ENCODE measurements at places on chromosomes 4 and X.

DNA sequence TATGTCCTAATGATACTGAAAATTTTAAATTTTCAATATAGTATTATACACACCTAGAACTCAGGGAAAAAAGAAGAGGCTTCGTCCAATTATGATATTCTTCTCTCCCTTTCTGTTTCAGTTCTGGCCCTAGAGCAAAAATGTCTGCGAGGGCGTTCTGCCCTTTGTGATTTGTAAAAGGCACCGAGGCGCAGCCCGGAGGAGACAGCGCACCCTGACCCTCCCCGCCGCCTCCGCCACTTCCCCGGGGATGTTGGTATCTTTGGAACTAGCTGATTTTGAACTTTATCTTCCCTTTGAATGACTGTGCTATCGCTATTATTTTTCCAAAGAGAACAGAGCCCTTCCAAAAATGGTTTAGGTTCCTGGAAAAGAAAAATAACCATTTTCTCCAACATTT is 173.2 kb upstream of the FAM9B start:
- DNase-seq, result no peak

DNA sequence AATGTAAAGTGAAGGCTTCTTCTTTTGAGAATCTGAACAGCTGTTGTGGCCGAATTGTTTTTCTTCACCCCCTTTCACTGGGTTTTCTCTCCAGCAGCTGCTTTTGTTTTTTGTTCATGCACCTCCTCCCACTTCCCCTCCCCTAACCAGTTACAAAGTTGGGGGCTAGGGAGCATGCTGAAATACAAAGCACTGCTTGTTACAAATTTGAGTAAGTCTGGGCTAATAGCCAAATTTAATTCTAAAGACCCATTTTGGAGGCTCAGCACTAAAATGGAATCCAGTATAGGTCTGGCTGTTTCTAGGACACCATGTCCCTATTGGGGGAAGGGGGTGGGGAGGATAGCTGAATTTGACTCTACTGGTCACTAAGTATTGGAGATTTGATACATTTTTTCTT is 89.2 kb upstream of the GPM6B start:
- no peak for DNase-seq

DNA sequence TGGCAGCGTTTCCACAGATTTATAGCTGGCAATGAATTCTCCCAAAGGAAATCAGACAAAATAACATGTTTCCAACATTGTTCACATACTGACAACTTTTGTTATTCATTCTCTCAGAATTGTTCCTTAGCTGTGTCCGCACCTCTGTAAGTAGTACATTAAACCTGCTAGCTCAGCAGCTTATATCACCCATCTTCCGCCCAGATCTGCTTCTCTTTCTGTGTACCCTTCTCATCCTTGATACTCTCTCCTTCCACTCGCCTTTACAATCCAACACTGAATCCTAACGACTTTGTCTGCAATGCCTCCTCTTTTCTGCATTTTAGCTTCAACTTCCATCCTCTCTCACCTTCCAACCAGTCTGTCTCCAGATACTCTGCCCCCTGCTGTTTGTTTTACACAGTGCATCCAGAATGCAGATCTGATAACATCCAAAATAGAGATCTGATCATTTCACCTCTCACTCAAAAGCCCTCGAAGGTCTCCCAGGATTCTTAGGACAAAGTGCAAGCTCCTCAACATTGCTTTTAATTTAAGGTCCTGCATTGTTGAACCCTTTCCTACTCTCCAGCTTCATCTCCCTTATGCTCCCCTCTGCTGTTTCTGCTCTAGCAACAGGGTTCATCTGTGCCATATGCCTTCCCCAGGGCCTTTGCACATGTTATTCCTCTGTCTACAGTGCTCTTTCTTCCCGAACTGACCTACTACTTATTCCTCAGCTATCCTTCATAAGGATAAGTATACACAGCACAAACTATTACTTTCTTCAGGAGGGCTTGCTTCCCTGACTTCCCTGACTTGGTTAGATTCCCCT is 67.3 kb upstream of the VBP1 start:
- no peak for DNase-seq

DNA sequence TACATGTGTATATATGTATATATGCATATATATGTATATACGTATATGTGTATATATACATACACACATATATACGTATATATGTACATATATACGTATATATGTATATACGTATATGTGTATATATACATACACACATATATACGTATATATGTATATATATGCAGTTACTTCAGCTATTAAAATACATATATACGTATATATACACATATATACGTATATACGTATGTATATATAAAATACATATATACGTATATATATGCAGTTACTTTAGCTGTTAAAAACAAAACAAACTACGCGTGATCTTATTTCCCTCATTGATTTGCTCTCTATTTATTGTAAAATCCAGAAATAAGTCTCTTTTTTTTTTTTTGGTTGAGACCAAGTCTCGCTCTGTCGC is 13.9 kb downstream of the TXK start:
- no peak for DNase-seq

GRCh38 chrX:103624111-103624510 is 4.7 kb upstream of the TCEAL1 start:
- DNase-seq, result no peak

DNA sequence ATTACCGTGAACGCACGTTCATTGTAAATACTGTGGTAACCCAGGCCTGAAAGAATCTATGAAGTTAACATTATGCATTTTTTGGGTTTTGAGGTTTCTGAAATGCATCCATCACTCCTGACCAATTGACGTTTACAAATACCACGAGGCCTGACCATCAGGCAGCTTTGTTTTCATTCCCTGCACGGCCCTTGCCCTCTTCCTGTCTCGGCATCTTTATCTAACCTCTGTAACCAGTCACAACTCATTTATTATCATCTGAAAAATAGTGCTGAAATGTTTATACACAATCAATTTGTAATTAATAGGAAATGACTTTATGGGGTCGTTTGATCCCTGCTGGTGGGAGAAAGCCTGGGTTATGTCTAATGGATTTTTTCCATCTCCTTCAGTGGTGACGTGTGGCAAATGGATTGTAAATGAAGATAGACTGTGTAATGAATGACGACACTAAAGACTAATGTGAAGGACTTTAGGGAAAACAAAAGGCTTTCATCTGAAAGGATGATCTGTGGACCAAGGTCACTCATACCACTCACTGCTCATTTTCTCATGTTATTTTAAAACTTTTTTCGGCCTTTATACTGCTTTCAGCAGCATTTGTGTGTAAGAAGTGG is 102.7 kb upstream of the SORBS2 start:
- no peak for DNase-seq

- DNase-seq, result no peak
Observed at GRCh38 chrX:129823522-129823921, 20.2 kb downstream of the ZDHHC9 start.

DNA sequence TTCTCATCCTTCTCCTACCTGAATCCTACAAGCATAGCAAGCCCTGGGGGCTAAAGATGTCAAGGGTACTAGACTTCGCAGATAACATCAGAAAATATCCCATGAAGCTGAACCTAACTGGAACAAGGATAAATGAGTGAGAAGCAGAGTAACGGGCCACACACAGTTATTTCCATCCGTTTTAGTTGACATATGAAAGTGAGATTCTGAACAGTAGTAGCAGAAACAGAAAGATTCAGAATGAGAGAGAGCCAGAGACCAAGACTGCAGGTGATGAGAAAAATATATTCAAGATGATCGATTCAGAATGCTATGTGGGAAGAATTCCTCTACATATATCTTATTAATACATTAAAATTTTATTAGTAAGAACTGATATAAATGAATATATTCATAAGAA is 165.1 kb downstream of the TSPAN5 start:
- DNase-seq, result no peak

GRCh38 chr4:77145842-77146185 is 11.2 kb upstream of the CCNG2 start:
- DNase-seq, result no peak

DNA sequence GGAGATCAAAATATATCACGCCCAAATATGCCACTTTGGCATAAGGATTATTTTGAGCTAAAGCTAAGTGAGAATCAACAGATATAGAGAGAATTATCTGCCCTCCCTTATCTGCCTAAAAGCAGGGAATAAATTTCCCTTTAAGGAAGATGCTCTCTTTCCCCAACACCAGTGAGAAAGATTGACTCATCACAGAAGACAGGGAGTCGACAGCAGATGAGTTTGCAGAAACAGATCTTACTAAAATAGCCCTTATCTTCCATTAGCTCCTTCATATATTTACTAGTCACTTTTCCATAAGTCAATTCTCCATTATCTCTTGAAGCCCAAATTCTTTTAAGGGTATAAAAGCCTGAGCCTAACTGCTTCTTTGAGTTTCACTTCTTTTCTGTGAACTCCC is 156.6 kb downstream of the CAMK2D start:
- DNase-seq, result no peak

DNA sequence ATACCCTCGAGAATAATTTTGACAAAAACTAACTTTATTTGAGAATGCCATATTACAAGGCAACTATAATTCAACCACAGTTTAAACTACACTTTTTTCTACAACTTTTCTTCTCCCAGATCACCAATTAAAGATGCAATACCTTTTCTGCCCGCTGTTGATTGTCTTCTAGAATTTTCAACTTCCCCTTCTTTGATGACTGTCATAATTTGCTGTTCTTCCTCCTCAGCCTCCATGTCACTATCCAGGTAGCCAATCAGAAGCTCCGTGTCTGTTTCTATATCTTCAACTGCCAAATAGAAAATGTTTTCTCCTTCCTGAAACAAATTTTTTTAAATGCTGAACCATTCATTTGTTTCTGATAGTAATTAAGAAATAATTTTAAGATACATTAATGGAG is 101.5 kb downstream of the PRDM5 start:
- DNase-seq, result no peak

- DNase-seq, result no peak
Observed at GRCh38 chr4:53705972-53706371, 114.7 kb upstream of the LNX1 start.

DNA sequence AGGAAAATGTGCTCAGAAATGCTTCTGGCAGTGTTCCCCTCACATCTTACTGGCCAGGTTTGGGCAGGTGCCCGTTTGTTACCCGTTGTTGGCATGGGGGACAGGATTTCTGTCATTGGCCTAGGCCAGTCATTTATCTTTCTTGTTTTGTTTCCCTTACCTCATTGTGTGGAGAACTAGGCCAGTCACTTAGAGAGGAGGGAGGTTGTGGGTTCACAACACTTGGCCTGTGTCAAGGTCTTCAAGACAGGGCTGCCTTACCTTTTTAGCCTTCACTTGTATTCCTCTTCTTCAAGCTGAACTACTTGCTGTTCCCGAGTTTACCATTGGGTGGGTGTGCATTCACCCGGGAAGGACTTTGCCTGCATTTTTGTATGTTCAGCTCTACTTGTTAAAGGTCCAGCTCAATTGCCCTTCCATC is 17.7 kb downstream of the SNX25 start:
- DNase-seq, result no peak

DNA sequence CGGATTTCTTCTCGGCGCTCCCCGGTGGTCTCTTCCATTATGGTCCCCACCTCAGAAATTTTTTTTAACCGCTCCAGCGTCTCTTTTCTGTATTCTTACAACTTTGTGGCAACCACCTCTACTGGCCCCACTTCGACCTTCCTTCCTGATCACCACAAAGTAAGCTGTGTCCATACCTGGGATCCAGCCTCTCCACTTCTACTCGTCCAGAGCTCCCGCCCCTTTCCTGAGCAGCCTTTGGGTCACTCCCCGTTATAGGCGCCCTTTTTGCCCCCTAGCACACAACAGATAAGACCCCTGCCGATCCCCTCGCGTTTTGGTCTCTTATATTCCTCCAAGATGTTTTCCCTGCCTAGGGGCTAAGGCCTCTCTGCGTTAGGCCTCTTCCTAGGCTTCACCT is 557 bp downstream of the PIGG start:
- no peak for DNase-seq

GRCh38 chr4:92304121-92304520 is 355 bp downstream of the GRID2 start:
- no peak for DNase-seq

GRCh38 chr4:16264798-16265197 is 38.5 kb upstream of the TAPT1 start:
- DNase-seq, result no peak

- DNase-seq, result no peak
Observed at GRCh38 chr4:114137984-114138383, 158.5 kb upstream of the ARSJ start.

GRCh38 chrX:57528670-57529255 is 63.0 kb upstream of the ZXDB start:
- no peak for DNase-seq

DNA sequence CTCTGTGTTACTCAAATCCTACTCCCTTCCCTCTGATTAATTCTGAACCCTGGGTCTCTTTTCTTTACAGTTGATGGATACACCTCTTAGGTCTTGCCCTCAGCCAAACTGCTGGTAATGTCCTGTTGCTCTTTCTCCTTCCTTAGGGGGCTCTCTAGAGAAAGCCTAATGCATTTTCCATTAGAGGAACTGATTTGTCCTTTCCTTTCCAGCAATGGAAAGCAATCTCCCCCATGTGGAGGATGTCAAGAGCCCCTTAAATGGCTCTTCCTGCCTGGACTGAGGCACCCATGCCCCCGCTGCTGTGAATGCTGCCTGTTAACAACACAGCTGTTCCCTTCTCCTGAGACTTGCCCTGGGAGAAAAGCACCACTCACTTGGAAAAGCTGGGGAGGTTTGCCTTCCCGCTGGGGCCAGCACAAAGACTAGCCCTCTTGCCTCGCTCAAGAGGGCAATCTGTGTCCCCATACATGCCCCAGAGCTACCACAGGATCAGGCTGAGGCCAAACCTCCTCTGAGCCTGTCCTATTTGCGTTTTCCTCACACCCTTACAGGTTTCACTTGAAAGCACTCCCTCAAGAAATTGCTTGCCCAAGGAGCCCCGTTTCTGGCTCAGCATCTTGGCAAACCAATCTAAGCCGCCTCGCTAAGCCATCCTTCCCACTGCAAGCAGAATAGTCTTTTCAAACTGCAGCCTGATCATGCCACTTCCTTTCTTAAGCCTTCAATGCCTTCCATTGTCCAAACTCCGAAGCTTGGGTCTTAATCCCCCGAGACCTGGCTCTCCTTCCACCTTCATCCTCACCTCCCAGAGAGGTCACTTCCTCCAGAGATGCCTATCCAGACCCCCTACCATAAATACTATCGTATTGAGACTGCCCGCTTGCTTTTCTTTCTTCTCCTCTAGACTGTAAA is 23.2 kb upstream of the SMIM20 start:
- no peak for DNase-seq

DNA sequence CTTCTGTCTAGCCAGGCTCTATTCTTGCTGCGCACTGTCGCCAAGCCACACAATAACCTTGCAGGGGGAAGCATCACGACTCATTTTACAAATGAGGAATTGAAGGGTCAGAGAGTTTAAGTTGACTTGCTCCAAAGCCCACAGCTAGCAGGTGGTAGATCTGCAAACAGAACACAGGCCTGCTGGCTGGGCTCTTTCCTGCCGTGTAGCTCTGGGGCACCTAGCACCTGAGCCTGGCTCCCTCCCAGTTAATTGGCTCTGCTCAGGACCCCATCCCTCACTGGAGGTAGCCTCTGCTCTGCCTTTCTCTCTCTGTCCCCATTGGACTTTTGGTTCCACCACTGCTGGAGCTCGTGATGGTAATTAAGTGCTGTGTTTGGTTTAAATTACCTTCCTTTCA is 98.5 kb downstream of the NSUN7 start:
- no peak for DNase-seq

All from stimulated activated CD8-positive, alpha-beta memory T cell treated with anti-CD3 and anti-CD28 coated beads, Interleukin-12 subunit alpha, Interleukin-12 subunit beta, amount 100 ng/mL, for 1 hour (primary cell).